GM04504 (cell line): ENCODE measurements at places on chromosomes 5 and 9.

DNA sequence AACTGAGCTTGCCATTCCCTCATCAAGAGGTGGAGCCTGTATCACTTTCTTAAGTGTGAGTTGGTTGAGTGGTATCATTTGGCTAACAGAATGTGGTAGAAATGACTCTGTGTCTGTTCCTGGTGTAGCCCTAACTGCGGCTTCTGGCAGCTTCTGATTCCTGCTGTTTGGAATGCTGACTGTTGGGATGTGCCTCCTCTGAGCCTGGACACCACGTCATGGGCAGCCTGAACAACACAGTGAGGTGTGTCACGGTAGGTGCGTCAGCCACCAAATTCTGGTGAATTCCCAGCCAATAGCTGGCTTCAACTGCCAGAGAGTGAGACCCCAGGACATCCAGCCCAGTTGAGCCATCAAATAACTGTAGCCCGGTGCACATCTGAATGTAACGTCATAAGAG lies 6.1 kb upstream of the C9orf152 start:
- no peak for DNase-seq

DNA sequence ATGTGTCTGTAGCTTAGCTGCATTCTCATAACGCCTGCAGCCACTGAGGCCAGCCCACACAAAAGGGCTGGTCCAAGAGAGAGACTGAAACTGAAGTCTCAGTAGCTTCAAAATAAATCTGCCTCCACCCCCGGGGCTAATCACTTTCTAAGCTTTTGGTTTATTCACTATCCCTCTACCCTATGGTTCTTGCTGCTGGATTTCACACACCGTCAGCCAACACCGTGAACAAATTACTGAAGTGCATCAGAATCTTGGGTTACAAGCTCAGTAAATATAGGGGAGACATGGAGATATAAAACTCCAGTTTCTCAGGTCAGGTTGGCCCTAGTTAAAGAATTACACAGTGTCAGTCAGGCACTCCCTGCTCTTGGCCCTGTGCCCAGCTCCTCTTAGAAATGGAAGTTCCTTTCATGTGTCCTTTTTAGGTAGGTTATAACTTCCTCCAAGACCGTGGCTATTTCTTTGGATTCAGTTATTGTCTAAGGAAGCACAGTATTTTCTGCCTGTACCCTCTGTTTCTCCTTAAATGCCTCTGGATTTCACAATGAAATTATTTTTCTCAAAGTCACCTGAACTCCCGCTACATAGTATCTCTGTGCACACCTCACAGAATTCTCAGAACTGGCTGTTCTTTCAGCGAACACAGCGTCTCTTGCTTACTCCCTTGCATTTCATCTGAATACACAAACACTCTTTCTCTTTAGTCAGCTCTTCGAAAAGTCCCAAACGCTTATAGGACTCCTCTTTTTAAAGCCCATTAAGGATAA lies 112.5 kb downstream of the FAM174A start:
- DNase-seq, result no peak

GRCh38 chr9:114006155-114006550 lies 71.9 kb downstream of the AMBP start:
- no peak for DNase-seq

GRCh38 chr5:114471529-114471928 lies 109.7 kb downstream of the KCNN2 start:
- no peak for DNase-seq
